Fibroblast of the aortic adventitia (primary cell): ENCODE measurements at places on chromosomes 7 and 10.
A peak's percentile ranks its signal among the peaks of the same experiment; 100 is the strongest.

DNA sequence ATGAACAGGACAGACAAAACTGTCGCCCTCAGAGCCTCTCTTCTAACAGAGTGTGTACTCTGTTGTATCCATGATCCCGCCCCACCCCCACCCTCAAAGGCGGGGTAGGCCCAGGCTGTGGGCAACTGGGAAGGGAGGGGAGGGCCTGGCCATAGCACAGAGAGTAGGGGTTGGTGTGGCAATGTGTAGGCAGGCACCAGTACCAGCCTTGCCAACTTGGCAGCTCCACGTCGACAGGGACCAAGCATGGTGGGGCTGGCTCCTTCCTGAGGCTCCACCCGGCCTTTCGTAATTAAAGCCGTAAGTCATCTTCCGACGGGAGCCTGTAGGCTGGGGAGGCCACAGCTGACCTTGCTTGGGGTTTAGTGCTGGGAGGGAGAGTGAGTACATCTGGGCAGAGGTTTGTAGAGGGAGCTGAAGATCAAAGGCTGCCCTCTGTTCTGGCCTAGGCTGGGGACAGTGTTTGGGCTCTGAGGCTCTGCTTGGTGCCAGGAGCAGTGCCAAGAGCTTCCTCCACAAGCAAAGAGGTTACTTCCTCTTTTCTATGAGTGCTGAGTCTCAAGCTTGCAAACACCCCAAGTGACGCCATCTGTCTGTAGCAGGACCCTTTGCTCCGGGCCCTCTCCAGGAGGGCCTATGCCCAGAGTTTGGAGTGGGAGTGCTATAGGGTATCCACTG lies 121.6 kb downstream of the C10orf105 start:
- DNase-seq, result peak; percentile 32

- no peak for DNase-seq
Observed at GRCh38 chr10:133157662-133158436, 2.2 kb upstream of the KNDC1 start.

DNA sequence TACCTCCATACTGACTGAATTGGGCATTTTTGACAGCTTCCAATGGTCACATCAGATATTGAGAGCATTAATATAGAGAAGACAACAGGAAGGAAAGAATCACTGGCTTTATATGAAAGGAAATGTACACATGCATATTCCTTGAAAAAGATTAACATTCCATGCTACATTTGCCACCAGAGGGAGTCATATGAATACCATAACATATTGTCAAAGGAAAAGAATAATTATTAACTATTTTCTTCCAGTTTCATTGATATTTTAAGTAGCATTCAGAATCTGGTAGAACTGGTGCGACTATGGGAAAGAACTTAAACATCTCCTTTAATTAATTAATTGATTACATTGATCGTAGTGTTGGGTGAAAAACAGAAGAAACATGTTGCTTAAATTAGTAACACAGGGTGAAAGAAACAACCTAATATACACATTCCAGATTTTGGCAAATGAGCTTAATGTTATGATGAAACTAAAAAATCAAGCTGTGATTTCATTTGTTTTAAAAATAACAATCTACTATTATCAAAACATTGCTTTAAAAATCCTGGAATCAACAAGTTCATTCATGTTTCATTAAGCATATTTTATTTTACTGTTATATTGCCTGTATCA lies 71.5 kb downstream of the GPR85 start:
- DNase-seq, result peak; percentile 71

- no peak for DNase-seq
Observed at GRCh38 chr7:53466371-53466770, 430.9 kb downstream of the POM121L12 start.

GRCh38 chr7:37467002-37467401 lies 18.3 kb upstream of the ELMO1 start:
- DNase-seq, result no peak

DNA sequence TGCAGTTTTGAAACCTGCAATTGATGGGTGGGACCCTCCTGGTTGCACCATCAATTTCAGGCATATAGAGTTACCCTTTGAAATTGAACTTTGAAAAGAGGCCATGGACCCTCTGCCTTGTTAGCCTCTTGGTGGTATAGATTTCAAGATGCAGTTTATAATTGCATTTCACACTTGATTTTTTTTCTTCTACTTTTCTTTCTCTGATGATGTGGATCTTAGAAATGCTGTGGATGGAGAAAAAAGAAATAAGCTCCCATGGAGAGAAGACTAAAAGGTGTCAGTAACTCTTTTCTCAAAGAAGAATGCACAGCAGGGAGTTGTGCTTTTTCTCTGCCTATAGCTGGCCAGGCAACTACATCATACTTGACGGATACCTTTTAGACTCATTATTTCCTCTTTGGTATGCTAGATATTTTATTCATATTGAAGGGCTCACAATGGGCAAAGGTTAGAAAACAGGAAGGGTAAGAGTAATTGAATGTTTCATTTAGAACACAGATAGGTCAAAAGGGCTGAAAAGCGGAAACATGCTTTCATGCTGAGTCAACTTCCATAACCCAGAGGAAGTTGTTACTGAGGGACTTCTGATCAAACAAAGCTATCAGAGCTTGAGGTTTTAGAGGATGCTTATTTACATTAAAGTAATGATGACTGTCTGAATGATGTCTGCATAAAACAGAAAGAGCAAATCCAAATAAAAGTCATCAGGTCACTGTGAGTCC lies 773.2 kb upstream of the LRRN3 start:
- DNase-seq, result no peak

- DNase-seq, result no peak
Observed at GRCh38 chr7:47505312-47506007, 76.5 kb downstream of the TNS3 start.

DNA sequence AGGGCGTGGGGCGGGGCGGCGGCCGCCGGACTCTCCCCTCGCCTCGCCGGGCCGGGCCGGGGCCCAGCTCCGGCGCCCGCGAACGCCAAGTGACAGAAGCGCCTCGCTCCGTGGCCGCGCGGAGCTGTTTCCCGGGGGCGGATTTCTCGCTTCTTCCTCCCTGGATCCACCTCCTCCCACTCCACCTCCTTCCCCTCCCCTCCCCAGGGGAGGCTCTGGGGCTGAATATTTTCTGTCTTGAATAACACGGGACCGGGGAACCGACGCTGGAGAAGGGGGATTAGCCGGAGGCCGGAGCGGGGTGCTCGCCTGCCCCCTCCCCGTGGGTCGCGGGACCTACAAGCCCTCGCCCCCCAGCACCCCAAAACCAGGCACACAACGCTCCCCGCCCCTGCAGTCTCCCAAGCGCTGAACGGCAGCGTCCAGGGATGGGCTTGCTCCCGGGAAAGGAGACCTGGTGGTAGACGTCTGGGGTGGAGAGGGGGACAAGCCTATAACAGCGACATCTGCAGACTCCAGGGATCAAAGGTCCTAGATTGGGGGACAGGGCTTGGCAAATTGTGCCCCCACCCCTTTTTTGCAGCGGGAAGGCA lies at the start of gene ARHGAP21:
Gene ARHGAP21 (minus strand): TSS at position 100 of the 593 bp plus-strand sequence. CDS start 1,988 bp downstream, outside the sequence.
- peak; percentile 80 for DNase-seq

- DNase-seq, result no peak
Observed at GRCh38 chr7:2564970-2565540, 6.3 kb downstream of the IQCE start.

GRCh38 chr10:27446091-27446918 lies 57.8 kb upstream of the RAB18 start:
- DNase-seq, result peak; percentile 59

DNA sequence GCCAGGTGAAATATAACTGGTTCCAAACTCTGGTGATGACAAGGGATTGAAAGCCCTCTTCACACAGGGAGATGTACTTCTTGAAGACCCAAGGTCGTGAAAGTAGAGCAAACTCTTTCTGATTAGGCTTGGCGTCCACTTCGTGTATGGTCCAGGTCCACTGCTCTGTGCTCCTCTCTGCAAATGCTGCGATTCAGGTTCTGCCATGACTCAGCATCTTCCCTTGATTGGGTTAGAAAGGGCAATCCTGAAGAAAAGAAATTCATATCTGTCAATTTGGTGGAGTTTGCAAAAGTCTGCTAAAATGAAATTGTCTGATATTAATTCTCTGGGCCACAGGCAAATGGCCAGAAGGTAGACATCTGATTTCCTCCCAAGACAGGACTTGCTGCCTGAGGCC lies 431.4 kb downstream of the ACTR3B start:
- DNase-seq, result no peak

GRCh38 chr7:92781117-92781720 lies 55.2 kb downstream of the CDK6 start:
- DNase-seq, result peak; percentile 52

- DNase-seq, result peak; percentile 36
Observed at GRCh38 chr10:96794836-96795733, 37.0 kb upstream of the LCOR start.

- DNase-seq, result no peak
Observed at GRCh38 chr10:132603851-132604533, 66.4 kb downstream of the INPP5A start.

DNA sequence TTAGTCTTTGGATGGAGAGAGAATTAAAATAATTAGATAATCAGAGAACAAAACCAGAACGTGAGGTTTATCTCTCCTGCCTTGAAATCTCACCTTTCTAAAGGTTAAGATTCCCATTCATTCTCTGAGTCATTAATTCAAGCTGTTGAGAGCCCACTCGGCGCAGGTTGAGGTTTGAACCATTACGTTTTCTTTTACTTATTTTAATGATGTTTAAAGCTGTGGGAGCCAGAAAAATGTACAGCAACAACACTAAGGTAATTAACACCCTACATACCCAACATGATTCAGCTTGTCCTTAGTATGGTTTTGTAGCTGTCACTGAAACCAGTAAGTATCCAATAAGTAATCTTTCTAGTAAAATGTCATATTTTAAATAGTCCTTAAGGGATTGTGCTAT lies 153.0 kb upstream of the ANK3 start:
- no peak for DNase-seq

DNA sequence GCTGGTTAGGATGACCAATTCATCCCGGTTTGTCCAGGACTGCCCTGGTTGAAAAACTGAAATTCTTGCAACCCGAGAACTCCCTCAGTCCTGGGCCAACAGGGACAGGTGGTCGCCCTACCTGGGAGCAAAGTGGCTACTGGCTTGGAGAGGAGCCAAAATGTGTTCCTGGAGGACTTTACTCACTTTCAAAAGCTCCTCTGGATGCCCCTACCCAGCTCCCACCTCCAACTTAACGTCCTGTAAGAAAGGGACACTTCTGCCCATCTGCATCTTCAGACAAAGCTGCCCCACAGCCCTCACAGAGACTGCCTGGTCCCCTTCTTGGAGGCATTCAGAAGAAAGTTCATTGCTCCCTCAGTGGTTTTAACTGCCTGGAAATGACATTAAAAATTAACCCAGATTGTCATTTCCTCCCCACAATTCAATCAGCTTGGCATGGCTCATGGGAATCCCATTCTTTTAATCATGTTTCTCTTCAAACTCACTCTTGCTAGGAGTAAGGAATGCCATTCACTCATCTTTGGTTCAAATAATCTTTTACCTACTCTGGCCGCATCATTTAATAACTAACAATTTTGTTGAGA lies 24.0 kb upstream of the HSPA12A start:
- DNase-seq, result no peak

DNA sequence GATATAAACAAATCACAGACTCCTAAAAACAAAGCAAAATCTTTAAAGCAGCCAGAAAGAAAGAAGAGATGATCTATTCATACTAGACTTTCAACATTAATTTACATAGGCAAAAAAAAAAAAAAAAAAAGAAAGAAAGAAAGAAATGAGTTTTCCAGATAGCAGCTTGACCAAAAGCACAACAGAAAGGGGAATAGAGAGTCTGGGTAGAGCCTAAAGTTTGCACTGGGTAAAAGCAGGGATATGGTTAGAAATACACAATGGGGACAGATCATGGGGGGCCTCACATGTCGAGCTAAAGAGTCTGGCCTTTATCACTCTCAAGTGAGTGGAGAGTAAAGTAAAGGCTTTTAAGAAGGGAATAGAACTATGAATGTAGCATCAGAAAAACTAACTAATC lies 169.8 kb downstream of the SGMS1 start:
- no peak for DNase-seq
